Stimulated activated CD4-positive, alpha-beta T cell treated with anti-CD3 and anti-CD28 coated beads, Interleukin-4, amount 100 ng/mL, for 48 hours (primary cell): ENCODE measurements at places on chromosomes 5 and 9.

- no peak for DNase-seq
Observed at GRCh38 chr5:8383616-8384015, 514.7 kb downstream of the MTRR start.

GRCh38 chr9:16143947-16144890 lies 591.4 kb downstream of the CCDC171 start:
- no peak for DNase-seq

DNA sequence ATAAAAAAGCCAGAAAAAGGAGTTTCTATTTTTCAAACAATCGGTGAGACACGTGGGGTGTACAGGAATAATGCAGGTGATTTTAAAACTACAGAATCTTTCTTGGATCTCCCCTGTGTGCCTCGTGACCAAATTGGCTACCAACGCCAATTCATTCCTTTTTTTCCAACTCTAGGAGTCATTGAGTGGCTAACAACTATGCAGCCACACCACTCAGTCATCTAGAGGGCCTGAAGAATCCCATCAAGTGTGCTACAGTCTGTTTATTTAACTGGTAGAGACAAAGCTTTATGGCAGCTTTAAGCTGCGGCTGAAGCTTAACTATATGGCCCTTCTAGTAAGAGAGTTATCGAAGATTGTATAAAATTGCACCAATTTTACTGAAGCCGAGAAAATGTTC lies 113.1 kb upstream of the NIPBL start:
- no peak for DNase-seq

DNA sequence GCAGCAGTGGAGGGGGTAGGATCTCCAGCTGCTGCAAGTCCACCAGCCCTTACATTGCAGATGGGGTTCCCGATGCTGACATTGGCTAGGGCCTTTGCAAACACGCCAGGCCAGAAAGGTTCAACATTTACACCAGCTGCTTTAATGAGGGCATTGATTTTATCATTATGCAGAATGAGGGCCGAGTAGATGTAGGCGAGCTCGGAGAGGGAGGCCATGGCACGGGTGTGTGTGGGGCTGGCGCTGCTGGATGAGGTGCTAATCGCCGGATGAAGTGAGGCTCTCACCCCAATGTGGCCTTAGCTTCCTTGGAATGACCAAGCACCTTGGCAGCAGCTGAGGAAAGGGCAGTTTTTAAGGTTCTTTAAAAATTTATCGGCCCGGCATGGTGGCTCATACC lies 27.4 kb downstream of the PHAX start:
- DNase-seq = no peak

- DNase-seq = no peak
Observed at GRCh38 chr5:175082346-175082745, 358.0 kb downstream of the MSX2 start.

DNA sequence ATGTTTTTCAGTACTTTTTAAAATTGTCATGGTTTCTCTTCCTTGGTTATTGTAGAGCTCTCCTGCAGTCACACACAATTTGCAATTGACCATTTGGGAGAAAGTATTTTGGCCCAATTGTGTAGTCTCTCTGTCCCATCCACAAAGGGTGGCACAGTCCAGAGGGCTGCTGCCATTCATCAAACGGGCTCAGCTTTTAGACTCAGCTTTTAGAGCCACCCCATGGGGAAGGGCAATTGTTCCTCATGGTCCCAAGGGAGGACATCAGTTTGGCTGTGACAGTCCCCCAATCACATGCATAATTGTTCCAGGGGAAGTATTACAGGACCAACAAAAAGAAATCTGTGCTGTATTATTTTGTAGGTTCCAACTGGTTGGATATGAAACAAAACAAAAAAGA lies 207.6 kb downstream of the ZNF462 start:
- DNase-seq = no peak
